ENCODE measurements at places on chromosomes 6 and 20. TPM values are rescaled to one million over a fixed set of nuclear protein-coding genes. Genes with fewer than 3 reads are reported as not detected.

Gene DNAAF9
- 1.4 TPM for total RNA-seq

Gene ZFP57
- not detected for total RNA-seq

Gene TTPAL
- total RNA-seq = 15.2 TPM

Gene COL11A2
- total RNA-seq = 1.3 TPM

Gene OR2B6
- total RNA-seq = not detected

Gene SMIM26
- 56.6 TPM for total RNA-seq

Gene ZNF334
- 4.2 TPM for total RNA-seq

Gene PIGU
- total RNA-seq = 19.4 TPM

Gene GJA10
- total RNA-seq = not detected

Gene PTK7
- 3.8 TPM for total RNA-seq

Gene C6orf163
- total RNA-seq = 1.4 TPM

Gene UBD
- total RNA-seq = 0.67 TPM

Gene DACT2
- total RNA-seq = not detected

Gene HLA-DRB5
- total RNA-seq = 4.9 TPM

Gene L3MBTL1
- 7.3 TPM for total RNA-seq

Gene PKHD1
- total RNA-seq = not detected

Gene NKX2-2
- total RNA-seq = not detected

GRCh38 chr20:59413326-59413865, 113.0 kb downstream of the EDN3 start:
- no peak for DNase-seq

- no peak for DNase-seq
Observed at GRCh38 chr6:73073238-73073637, 152.1 kb downstream of the KHDC1L start.

- DNase-seq = no peak
Observed at GRCh38 chr6:137762168-137763090, 104.6 kb upstream of the TNFAIP3 start.

DNA sequence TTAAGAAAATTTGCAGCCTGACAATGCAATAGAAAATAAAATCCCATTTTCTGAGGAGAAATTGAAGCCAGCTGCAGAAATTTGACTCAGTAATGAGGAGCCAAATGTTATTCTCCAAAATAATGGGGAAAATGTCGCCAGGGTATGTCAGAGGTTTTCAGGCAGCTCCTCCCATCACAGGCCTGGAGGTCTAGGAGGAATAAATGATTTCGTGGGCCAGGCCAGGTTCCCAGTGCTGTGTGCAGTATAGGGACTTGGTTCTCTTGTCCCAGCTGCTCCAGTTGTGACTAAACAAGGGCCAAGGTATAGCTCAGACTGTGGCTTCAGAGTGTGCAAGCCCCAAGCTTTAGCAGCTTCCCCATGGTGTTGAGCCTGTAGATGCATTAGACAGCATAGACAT, 1240.8 kb upstream of the ADGRB3 start:
- no peak for DNase-seq

GRCh38 chr20:62958388-62959100, 6.0 kb downstream of the SLC17A9 start:
- no peak for DNase-seq

GRCh38 chr6:95231416-95231815, 345.9 kb upstream of the MANEA start:
- DNase-seq = no peak

GRCh38 chr6:113281431-113281830, 575.7 kb upstream of the MARCKS start:
- DNase-seq = no peak

- no peak for DNase-seq
Observed at GRCh38 chr20:61879694-61880093, 186.0 kb downstream of the TAF4 start.

- DNase-seq = no peak
Observed at GRCh38 chr20:52751571-52751970, 220.6 kb upstream of the TSHZ2 start.

GRCh38 chr6:162198076-162198475, 529.5 kb downstream of the PRKN start:
- no peak for DNase-seq

DNA sequence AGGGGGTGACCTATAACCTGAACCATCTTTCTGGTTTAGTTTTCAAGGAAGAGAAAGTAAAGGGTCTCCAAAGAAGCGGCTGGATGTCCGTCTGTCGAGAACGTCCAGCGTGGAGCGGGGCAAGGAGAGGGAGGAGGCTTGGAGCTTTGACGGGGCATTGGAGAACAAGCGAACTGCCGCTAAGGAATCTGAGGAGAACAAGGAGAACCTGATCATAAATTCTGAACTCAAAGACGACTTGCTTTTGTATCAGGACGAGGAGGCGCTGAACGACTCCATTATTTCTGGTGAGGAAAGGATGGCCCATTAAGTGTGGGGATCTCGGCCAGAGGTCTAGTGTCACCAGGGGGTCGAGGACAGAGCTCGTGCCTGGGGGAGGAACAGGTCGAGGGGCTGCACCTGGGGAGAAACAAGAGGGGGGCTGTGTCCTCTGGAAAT, 159.2 kb downstream of the SYCP2 start:
- no peak for DNase-seq

- DNase-seq = peak; percentile 32
Observed at GRCh38 chr6:5866547-5867051, 140.1 kb downstream of the NRN1 start.

GRCh38 chr6:108621117-108621516, 60.4 kb downstream of the FOXO3 start:
- DNase-seq = peak; percentile 51

GRCh38 chr6:169503422-169504152, 198.2 kb downstream of the WDR27 start:
- no peak for DNase-seq

GRCh38 chr6:55869674-55870073, 5.7 kb downstream of the BMP5 start:
- DNase-seq = no peak

GRCh38 chr6:89928604-89929003, 34.3 kb downstream of the GJA10 start:
- DNase-seq = peak; percentile 58

- DNase-seq = no peak
Observed at GRCh38 chr20:16904751-16905150, 156.6 kb downstream of the OTOR start.

GRCh38 chr6:45428727-45429126, 51.0 kb upstream of the SUPT3H start:
- DNase-seq = no peak

DNA sequence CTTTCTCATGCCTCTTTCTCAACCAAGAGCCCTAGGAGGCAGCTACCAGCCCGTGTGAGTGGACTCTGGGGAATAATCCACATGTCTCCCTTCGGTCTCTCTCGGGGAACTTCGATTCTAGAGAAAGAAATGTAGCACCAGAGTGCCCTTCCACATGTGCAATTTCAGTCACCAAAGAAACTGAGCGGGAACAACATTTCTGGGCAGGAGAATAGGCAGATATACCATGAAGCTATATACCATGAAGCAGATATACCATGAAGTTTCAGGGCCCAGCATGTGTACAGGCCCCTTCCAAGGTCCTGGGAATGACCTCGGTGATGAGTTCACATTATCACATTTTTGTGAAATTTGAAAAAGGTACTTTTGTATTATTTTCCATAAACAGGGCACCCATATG, 60.8 kb downstream of the PDE10A start:
- DNase-seq = no peak

DNA sequence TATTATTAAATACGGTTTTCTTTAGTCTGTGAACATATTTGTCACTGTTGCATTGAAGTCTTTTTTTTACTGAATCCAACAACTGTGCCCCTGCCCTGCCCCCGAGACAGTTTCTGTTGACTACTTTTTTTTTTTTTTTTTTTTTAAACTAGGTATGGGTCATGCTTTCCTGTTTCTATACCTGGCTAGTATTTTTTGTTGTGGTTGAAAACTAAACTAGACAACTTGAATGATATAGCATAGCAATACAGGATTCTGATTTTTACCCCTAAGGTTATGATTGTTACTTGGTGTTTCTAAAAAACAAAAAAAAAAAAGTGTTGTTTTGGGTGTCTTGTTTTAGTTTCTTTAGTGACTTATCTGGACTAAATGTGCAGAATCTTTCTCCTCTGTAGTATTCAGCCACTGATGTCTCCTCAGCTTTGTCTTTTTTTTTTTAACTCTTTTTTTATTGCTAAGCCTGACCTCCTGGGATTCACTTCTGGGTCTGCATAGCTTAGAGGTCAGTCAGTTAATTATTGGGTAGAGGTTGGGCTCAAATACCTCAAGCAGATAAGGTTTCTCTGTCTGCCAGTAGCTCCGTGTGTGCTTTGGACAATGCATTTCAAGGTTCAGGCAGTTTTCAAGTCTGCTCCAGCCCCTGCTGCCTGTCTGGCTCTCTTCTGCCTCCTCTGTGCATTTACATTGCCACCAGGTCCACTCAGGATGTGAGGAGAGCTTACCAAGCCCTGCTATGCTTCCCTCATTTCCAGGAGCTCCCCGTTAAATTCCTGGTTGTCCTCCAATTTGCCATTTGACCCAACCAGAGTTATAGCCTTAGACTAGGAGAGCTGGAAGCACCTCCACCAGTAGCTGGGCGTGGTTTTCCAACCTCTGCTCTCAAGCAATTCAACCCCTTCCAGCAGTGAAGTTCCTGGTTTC, 91.4 kb downstream of the SYNDIG1 start:
- DNase-seq = no peak

- no peak for DNase-seq
Observed at GRCh38 chr6:36688063-36688738, 9.4 kb upstream of the RAB44 start.

DNA sequence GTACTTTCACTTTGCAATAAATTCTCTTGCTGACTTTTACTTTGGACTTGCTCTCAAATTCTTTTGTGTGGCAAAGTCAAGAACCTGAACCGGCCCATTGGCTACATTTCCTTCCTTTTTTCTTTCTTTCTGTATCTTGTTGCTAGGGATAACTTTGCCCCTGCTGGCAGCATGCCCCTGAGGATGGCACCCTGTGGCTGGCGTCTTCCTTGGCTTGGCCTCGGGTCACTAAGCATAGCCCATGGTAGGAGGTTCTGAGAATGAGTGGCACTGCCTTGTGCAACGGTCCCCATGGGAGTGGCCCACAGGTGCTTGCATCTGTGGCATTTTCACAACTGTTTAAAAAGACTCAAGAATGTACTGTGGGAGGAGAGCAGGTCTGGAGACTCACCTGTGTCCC, 14.0 kb upstream of the HLA-F start:
- no peak for DNase-seq

DNA sequence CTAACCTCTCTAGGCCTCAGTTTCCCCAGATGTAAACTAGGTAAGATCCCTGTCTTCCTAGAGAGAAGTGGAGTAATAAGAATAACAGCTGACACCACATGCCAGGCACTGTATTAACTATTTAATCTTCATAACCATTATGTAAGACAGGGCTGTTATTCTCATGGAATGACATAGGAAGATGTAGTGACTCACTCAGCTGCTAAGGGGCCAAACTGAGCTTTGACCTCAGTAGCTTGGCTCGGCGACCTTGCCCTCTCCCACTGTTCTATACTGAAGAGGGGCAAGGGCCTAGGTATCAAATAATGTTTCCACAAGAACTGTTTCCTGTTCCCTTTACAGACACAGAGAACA, 2.9 kb upstream of the MDGA1 start:
- no peak for DNase-seq

DNA sequence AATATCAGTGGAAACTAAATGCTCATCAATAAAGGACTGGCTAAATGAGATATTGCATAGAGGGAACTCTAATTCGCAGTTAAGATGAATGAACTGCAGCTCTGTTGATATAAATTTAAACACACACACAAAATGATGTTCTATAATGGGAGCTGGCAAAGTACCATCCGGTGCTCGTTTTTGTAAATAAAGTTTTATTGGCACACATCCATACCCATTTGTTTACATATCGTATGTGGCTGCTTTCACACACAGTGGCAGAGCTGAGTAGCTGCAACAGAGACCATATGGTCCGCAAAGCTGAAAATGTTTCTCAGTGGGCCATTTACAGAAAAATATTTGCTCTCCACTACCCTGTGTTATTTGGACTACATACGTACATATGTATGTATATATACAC, 120.7 kb downstream of the EDN3 start:
- DNase-seq = no peak

DNA sequence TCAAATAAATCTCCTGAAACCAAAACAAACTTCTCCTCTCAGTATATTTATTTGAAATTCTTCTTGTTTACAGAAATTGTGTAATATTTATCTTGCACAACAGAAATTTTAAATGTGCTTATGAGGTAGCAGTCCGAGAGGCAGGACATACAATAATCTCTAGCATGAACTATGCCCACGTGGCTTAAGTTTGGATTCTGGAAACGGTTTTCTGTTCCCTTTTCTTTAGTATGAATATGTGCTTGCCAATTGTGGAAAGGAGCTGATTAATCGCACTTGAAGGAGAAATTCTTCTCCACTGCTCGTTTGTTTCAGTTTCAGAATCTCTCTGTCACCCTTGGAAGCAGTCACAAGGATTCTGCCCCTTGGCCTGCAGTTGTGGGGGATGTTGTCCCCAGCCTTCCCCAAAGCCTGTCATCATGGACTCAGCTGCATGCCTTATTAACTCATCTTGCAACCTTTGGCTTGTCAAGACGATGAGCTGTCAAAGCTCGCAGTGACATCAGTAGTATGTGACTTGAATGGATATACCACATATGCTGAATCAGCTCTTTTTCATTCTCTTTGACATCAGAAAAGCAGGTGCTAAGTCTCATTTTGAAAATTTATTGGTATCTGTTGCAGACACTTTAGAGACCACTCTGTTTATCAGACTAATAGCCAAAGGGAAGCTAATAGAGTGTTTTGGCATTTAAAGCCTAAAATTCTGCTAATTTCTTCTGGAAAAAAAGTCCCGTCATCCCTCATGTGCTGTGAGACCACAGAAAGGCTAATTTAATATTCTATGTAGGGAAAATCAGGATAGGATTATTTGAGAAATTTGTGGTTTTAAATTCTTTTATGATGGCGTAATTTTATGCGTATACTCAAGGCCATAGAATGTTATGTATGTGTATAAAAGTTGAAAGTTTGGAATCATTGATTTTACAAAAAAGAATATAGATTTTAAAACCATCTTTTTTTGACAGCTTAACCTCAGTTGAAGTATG, 186.8 kb downstream of the ARID1B start:
- peak; percentile 65 for DNase-seq

All from activated CD8-positive, alpha-beta T cell treated with anti-CD3 and anti-CD28 coated beads for 36 hours (primary cell).